Dermis microvascular lymphatic vessel endothelial cell (primary cell): ENCODE measurements at places on chromosomes 5 and 9.

- DNase-seq = no peak
Observed at GRCh38 chr5:75446068-75446467, 65.4 kb downstream of the CERT1 start.

- DNase-seq = no peak
Observed at GRCh38 chr5:171306781-171307591, 2.1 kb upstream of the TLX3 start.

- DNase-seq = no peak
Observed at GRCh38 chr5:119033135-119033534, 37.8 kb upstream of the DMXL1 start.

- no peak for DNase-seq
Observed at GRCh38 chr9:71931166-71931565, 19.7 kb downstream of the C9orf85 start.

- DNase-seq = no peak
Observed at GRCh38 chr9:126668058-126668457, 54.3 kb downstream of the LMX1B start.

DNA sequence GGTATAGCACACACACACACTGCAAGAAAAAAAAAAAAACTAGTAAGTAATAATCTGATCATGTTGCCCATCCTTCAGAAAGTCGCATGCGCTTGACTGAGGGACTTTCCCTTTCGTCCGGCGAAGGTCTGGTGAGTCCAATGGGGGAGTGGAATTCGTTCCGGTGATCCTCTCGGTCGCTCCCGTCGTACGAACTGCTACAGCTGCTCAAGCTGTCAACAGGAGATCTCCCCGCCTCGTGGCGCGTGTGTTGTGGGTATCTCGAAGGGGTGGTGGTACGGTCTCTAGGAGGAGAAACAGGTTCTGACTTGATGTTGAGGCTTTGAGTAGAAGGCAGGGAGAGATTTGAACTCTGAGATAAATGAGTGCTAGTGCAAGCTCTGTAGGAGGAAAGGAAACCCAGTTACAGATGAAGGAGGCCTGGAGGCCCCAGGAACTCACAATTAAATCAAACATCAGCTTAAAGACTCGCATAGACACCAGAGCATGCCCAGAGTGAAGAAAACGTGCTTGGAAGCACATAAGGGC lies 160.4 kb downstream of the MEF2C start:
- no peak for DNase-seq

DNA sequence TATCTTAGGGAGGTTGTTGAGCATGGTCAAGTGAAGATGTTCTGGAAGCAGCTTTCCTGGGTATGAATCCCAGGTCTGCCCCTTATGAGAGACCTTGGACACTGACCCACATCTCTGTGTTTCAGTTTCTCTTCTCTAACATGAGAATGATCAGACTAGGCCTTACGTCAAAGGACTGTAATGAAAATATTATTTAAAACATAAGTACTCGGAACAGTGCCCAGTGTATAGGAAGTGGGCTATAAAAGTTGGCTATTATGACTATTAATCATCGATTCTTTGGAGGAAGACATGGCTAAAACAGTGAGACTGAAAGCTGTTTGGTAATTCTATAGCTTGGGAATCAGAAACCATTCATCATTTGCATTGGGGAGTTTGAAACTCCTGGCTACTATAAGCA lies 65.3 kb upstream of the MYO10 start:
- peak; percentile 84 for DNase-seq

DNA sequence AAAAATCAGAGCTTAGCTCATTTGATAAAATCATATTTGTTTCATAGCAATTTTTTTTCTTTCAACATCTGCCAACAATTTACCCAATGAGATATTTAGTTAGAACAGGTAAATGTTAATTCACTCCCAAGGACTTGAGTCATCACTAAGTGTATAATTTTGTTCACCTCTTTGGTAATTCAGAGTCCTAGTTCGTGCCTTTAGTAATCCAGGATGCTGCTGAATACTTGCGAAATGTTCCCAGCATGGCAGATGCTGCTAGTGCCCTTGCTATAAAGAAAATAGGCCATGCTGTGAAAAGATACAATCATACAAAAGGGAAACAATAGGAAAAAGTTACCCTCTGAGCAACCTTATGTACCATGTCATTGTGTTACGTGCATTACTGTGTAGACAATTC lies 210.5 kb downstream of the CSNK1G3 start:
- no peak for DNase-seq

- peak; percentile 36 for DNase-seq
Observed at GRCh38 chr5:91641730-91642350, 258.7 kb upstream of the ARRDC3 start.

- no peak for DNase-seq
Observed at GRCh38 chr9:96193236-96193755, 108.7 kb downstream of the HSD17B3 start.

- DNase-seq = no peak
Observed at GRCh38 chr5:141272906-141273305, 27.7 kb downstream of the PCDHB15 start.

DNA sequence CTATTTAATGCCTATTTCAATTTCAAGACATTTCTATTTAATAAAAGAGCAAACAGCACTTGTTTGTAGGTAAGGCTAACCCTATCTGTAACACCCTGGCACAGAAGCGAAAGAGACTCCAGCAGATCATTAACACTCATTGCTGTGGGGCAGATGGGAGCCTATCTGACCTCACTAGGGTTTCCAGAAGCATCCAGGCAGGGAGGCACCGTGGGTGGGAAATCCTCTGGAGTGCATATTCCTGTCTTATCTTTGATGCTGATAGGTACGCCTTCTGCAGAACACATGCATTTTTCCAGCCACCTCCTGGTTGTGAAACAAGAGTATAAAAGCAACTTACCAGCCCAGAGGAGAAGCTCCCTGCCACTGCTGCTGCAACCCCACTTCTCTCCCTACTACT lies 233.7 kb downstream of the GLIS3 start:
- DNase-seq = no peak

GRCh38 chr9:93620881-93621820 lies 44.8 kb downstream of the PHF2 start:
- no peak for DNase-seq

- no peak for DNase-seq
Observed at GRCh38 chr9:24932785-24933184, 387.1 kb upstream of the IZUMO3 start.

GRCh38 chr5:62593331-62593730 lies 14.7 kb downstream of the LRRC70 start:
- no peak for DNase-seq

GRCh38 chr9:98045234-98046179 lies 11.0 kb upstream of the NANS start:
- no peak for DNase-seq

GRCh38 chr5:83428126-83428525 lies 43.4 kb upstream of the VCAN start:
- DNase-seq = no peak
